NCI-H69 (cell line): ENCODE measurements at places on chromosomes 16 and 17.

DNA sequence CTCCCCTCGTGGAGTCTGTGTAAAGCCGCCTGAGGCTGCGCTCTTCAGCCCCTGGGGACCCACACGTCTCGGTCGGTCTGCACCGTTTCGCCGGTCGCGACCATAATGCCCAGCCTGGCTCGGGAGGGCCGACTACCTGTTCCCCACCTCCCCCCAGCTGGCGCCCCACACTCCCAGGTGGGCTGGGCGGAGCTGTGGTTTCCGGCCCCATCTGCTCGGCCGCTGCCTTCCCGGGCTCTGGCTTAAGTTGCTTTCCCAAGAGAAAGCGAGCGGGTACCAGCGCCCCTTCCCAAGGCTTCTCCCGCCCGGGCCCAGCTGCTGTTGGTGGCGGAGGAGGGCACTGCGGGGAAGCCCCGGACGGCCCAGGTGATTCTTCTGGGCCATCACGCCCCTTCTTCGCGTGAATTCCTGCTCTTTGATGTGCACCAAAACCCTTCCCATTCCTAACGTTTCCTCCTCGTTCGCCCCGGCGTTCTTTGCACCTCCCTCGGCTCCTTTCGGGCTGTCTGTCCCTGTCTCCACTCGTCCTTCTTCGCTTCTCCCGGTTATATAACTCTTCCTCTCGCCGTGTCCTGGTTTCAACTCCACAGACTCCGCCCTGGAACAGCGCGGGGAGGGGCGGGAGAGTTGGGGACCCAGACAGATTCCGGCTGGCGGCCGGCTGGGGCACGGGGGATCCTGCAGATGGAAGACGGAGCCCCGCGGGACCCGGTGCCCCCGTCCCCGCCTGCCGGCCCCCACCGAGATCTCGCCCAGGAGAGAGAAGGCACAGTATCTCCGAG, 2.0 kb downstream of the KDM6B start:
- DNase-seq: peak; percentile 77

GRCh38 chr16:66898207-66898606, 17.9 kb downstream of the PDP2 start:
- no peak for DNase-seq

DNA sequence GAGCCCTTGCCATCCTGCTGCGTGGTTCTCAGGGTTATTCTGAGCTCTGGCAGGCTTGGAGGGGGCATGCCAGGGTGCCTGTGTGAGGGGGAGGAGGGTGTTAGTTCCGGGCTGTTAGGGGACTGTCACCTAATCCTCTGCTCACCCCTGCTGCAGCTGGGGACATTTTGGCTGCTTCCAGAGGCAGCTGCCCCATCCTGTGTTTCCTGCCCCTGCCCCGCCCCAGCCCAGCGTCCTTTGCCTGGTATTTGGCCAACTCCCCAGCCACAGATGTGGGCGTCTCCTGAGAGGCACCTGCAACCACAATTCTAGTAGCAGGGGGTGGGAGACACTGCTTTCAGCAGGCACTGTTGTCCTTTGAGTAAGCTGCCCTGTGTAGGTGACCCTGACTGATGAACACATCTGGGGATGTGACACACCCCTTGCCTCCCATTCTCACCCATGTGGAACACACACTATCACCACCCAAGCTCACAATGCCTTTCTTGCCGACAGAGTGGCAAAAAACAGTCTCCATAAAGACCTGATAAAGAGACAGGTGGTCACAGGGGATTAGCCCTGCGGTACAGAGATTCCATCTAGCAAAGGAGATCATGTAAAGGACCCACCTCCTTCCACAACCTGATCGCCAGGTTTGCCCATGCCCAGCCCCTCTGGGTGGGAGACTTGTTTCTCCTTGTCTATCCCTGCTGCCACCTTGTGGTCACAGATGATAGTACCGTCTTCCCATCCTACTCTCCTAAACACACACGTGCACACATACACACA, at the start of gene CHRNE:
Gene CHRNE, minus strand, starts transcription at position 48 of the 768 bp plus-strand sequence. Its CDS starts 35 bp downstream, at position 13.
- DNase-seq: peak; percentile 89

GRCh38 chr17:45345554-45346215, 28.9 kb upstream of the MAP3K14 start:
- peak; percentile 34 for DNase-seq

- DNase-seq: no peak
Observed at GRCh38 chr16:89607937-89608740, 5.3 kb upstream of the DPEP1 start.

GRCh38 chr16:6114691-6115090, 1017.1 kb upstream of the EEF2KMT start:
- no peak for DNase-seq
